ENCODE measurements at places on chromosomes 2 and 18.

DNA sequence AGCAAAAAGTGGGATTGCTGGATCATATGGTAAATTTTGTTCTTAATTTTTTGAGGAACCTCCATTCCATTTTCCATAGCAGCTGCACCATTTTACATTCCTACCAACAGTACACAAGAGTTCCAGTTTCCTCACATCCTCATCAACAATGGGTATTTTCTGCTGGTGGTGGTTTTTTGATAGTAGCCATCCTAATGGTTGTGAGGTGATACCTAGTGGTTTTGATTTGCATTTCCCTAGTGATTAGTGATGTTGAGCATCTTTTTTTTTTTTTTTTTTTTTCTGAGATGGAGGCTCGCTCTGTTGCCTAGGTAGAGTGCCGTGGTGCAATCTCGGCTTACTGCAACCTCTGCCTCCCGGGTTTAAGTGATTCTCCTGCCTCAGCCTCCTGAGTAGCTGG is 30.5 kb downstream of the METTL21A start:
- DNase-seq: no peak

DNA sequence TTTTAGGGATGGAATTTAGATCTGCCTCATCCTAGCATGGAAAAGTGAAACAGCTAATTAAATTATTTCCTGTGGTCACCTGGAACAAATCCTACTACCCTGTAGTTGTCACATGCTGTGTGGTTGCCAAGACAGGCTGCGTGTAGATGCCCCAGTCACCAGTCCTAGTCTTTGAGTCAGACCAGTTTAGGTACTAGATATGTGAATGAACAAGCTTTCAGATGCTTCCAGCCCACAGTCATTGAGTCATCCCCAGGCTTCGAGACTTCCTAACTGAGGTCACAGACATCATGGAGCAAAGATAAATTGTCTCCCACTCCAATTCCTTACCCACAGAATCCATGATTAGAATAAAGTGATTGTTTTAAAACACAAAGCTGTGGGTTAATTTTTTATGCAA is 35.8 kb upstream of the GRB14 start:
- DNase-seq: no peak

GRCh38 chr2:8306530-8307351 is 375.1 kb upstream of the ID2 start:
- DNase-seq: no peak

DNA sequence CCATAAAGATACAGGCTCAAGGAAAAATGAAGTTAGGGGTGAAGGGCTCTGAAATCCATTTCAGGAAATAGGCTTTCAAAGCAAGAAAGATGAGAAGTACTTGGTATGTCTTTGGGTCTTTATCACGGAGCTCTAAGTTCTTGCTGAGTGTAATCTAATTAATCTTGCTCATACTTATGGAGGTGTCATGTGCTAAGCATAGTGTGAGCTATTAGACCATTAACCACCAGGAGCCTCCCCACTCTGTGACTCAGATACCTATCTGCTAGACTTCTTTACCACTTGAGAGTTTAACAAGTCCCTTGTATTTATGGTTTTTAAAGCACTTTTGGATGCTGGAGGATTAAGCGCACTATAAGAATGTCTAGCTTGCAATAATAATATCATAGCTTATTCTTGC is 678.7 kb downstream of the EPHA4 start:
- DNase-seq: no peak

GRCh38 chr2:135525786-135526185 is 5.2 kb downstream of the ZRANB3 start:
- no peak for DNase-seq

DNA sequence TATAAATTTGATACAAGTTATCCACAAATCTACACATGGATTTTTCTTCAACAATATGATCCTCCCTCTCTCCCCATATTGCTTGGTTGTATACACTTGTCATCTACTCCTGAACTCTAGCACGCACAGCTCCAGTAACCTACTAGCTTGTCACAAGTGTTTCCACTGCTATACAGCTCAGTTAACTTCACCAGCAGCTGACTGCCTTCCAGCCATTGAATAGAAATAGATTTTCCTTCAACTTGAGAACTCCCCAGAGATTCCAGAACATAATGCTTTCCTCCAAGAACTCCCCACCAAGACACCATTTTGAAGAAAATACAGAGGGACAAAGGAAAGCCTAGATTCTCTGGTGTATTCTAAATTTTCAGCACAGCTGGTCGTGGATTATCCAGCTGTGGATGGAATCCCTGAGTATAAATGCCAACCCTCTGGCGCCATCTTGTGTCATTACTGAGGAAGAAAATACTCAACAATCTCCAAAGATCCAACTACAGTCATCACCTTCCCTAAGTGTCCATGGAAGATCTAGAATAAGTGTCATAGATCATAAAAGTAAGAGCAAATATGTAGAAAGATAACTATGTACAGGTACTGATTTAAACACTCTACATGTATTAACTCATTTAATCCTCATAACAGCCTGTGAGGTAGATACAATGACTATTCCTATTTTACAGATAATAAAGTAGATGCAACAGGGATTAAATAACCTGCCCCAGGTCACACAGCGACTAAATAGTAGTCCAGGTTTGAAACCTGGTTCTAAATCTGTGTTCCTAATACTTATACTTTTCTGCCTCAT is 156.7 kb downstream of the ARHGAP28 start:
- DNase-seq: no peak

GRCh38 chr2:241074065-241074818 is 27.8 kb downstream of the MTERF4 start:
- no peak for DNase-seq

GRCh38 chr18:44884431-44884830 is 203.7 kb downstream of the SETBP1 start:
- DNase-seq: no peak

DNA sequence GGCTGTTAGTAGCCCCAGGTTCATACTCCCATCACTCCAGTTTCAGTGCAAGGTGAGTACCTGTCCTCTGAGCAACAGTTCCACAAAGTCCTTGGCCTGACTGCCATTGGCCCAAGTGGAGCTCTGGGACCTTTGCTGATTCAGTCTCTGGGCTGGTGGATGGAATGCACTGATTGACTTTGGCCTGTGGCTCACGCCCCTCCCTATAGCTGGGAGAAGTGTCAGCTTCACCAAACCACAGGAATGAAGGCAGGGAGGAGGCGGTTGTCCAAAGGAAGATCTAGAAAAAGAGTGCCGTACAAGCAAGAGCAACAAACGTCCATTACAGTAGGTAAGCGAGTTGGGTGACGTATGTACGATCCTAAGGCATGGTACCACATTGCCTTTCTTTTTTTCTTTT is 34.0 kb downstream of the QPCT start:
- DNase-seq: no peak

GRCh38 chr2:227473122-227473461 is 1.1 kb downstream of the AGFG1 start:
- DNase-seq: no peak

- DNase-seq: no peak
Measured at GRCh38 chr18:25669741-25670140, 317.8 kb upstream of the ZNF521 start.

GRCh38 chr2:200309296-200310049 is 3.0 kb downstream of the SPATS2L start:
- no peak for DNase-seq

DNA sequence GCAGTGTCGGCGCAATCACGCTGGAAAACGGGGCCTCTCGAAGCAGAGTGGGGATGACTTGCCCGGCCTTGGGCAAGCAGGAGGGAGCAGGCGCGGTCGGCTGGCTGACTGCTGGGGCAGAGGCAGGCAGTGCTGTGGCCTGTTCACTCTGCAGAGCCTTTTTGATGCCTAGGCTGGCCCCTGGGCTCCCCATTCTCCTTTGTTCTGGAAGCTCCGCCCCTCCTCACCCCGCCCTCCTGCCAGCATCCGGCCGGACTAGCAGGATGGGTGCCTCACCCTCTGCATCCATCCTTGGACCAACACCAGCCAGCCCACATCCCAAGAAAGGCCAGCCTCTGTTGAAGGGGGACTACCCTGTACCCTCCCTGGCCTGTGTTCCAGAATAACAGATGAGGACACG is at the start of gene ASPRV1:
Gene ASPRV1 (minus strand): TSS at position 136 of the 400 bp plus-strand sequence. CDS start 195 bp downstream, outside the sequence.
- DNase-seq: no peak

DNA sequence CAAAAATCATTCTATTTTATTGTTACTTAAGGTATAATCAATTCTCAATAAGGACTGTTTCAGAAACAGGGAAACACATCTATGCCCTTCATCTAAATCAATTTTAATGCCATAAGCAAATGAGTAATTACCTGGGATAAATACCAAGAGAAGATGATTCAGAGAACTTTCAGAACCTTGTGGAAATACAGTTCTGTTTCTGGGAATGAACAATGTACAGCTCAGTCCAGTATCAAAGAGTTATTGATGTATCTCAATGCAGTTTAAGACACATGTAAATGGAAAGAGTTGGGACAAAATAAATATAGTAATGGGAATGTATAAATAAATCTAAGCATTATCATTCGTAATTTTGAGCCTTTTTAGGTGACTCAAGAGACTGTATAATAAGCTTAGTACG is 60.1 kb downstream of the PTPN2 start:
- no peak for DNase-seq

DNA sequence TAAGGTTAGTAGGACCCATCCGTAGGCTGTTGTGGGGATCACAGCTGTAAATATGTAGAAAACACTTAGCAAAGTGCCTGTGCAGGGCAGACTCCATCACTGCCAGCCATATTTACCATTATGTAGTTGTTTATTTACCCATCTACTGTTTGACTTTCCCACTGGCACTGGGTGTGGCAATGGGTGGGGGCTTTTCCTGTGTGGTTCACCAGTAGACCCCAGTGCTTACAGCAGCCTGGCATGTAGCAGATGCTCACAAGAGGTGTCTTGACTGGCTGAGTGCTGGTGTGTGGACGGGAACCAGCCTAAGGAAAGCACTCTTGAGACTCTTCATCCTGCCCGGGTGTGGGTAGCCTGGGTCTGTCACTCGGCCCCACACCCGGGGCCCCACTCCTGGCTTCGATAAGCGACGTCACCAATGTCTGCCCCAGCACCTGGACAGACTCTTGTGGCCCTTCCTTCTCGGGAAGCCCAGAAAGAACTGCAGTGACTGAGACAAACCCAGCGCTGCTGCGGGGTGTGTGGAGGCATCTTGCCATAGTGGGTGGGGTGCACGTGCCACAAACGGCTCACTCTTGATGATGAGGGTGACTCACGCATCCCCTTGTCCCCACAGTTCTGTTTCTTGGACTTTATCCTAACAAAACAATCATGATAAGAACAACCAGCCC is 78.3 kb downstream of the HDAC4 start:
- peak; percentile 28 for DNase-seq

- no peak for DNase-seq
Measured at GRCh38 chr2:136072621-136073020, 45.3 kb downstream of the CXCR4 start.

DNA sequence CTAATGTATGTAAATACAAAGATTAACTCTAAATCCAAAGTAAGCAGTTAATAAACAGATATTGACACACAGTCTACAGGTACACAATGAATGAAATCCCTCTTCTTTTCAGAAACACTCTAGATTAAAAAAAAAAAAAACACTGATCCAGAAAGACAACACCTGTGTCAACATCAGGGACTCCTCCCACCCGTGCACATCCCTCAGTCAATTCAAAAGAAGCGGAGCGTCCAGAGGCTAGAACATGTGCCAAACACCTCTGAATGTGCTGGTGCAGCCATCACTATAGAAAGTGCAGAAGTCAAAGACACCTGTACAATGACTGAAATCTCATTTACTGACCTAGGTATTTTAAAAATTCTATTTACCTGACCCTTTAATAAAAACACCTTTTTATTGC is 622.6 kb upstream of the ID2 start:
- DNase-seq: no peak

DNA sequence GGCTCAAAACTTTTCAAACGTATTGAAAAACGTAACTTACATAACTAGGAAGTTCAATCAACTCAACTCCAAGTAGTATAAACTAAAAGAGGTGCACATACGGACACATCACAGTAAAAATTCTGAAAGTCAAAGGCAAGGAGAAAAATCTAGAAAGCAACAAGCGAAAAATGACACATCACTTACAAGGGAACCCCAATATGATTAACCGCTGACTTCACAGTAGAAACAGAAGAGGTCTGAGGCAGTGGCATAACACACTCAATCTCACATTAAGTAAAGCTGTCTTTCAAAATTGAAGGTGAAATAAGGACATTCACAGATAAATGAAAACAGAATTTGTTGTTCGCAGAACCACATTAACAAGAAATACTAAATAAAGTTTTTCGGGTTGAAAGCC is 32.7 kb downstream of the PPP4R1 start:
- DNase-seq: no peak

- DNase-seq: no peak
Measured at GRCh38 chr2:1055014-1055595, 104.5 kb downstream of the SNTG2 start.

All from T-helper 2 cell treated with Interferon-gamma antibody and Interleukin-4, amounts not matched to agents 5 μg/mL and 100 μg/mL, for 36 hours (primary cell).